ENCODE measurements at places on chromosomes 7 and 10. TPM values are rescaled to one million over a fixed set of nuclear protein-coding genes. Genes with fewer than 3 reads are reported as not detected.

The CSGALNACT2 gene
- 26.3 TPM for polyA plus RNA-seq

The AKR1C1 gene
- polyA plus RNA-seq, result 44.5 TPM

The LLCFC1 gene
- not detected for polyA plus RNA-seq

The PIP gene
- not detected for polyA plus RNA-seq

The ANK3 gene
- 0.75 TPM for polyA plus RNA-seq

The SPDYE1 gene
- polyA plus RNA-seq, result 0.60 TPM

The SAMD9 gene
- polyA plus RNA-seq, result 14.1 TPM

The MARVELD1 gene
- 27.6 TPM for polyA plus RNA-seq

The SPDYE2 gene
- 0.59 TPM for polyA plus RNA-seq

The SPDYE5 gene
- polyA plus RNA-seq, result 0.38 TPM

The SPDYE6 gene
- polyA plus RNA-seq, result not detected

The EVX1 gene
- not detected for polyA plus RNA-seq

The DIP2C gene
- polyA plus RNA-seq, result 11.8 TPM

The EGFR gene
- polyA plus RNA-seq, result 48.7 TPM

The FIGNL1 gene
- polyA plus RNA-seq, result 9.2 TPM

The NUTM2E gene
- polyA plus RNA-seq, result not detected

The FGL2 gene
- polyA plus RNA-seq, result 1.6 TPM

The LRRTM3 gene
- polyA plus RNA-seq, result not detected

The ADAM8 gene
- polyA plus RNA-seq, result not detected

The HGF gene
- 1.5 TPM for polyA plus RNA-seq

The FKBP6 gene
- not detected for polyA plus RNA-seq

The KLF14 gene
- 0.25 TPM for polyA plus RNA-seq

The TRIM73 gene
- 1.0 TPM for polyA plus RNA-seq

The NKX1-2 gene
- polyA plus RNA-seq, result not detected

The KCNMA1 gene
- 25.1 TPM for polyA plus RNA-seq

The LRRN3 gene
- 0.41 TPM for polyA plus RNA-seq

The ASB10 gene
- not detected for polyA plus RNA-seq

The MYL7 gene
- polyA plus RNA-seq, result 1.7 TPM

The EEPD1 gene
- 1.6 TPM for polyA plus RNA-seq

The CDC14C gene
- polyA plus RNA-seq, result not detected

The PNLIPRP3 gene
- polyA plus RNA-seq, result not detected

The TMEM229A gene
- not detected for polyA plus RNA-seq

The MXI1 gene
- polyA plus RNA-seq, result 25.7 TPM

The AFAP1L2 gene
- polyA plus RNA-seq, result not detected

The PLAC9 gene
- polyA plus RNA-seq, result 117 TPM

The SPDYE2B gene
- 0.20 TPM for polyA plus RNA-seq

The SLC26A5 gene
- polyA plus RNA-seq, result not detected

The SLC16A12 gene
- not detected for polyA plus RNA-seq

The MSMB gene
- polyA plus RNA-seq, result not detected

The ZNF503 gene
- 15.7 TPM for polyA plus RNA-seq

The CDHR3 gene
- polyA plus RNA-seq, result 2.8 TPM

The MYO1G gene
- polyA plus RNA-seq, result 0.14 TPM

The NUTM2B gene
- polyA plus RNA-seq, result not detected

The ALOX5 gene
- polyA plus RNA-seq, result not detected

The MMP21 gene
- not detected for polyA plus RNA-seq

The TCERG1L gene
- not detected for polyA plus RNA-seq

The MNX1 gene
- polyA plus RNA-seq, result not detected

The ACSL5 gene
- 1.5 TPM for polyA plus RNA-seq

The SPDYE16 gene
- polyA plus RNA-seq, result 0.10 TPM

The GFRA1 gene
- polyA plus RNA-seq, result 5.2 TPM

The PTPRZ1 gene
- not detected for polyA plus RNA-seq
